T47D (cell line): ENCODE measurements at places on chromosomes 16 and 17.

GRCh38 chr17:81090361-81091136 is 55.6 kb downstream of the BAIAP2 start:
- DNase-seq, result peak; percentile 69

DNA sequence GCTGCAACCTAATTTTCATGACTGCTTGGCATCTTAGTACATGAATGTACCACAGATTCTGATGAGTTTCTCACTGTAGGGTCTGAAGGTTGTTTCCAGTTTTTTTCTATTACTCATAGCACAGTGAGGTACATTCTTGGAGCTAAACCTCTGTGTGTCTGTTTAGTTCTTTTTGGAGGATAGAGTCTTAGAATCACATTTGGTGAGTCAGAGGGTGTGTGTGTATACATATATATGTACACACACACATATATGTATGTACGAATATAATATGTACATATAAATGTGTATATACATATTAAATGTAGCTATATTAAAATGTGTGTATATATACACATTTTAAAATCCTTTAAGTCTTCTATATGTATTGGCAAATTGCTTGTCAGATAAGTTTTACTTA is 72.9 kb downstream of the NTN1 start:
- DNase-seq, result no peak

DNA sequence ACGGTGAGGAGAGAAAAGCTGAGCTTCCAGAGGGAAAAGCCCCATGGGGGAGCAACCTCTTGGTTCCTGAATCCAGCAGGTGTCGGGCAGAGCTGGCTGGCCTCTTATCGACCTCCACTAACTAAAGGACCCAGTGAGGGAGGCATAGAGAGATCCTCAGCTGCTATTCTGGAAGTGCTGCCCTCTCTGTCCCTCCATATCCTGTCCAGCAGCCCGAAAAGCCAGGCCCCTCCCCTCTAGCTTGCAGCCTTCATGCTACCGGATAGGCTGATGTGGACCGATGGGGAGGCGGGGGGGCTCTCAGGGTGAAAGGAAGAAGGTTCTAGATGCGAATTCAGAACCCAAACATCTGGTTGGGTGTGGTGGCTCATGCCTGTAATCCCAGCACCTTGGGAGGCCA is 24.9 kb downstream of the MXRA7 start:
- no peak for DNase-seq

DNA sequence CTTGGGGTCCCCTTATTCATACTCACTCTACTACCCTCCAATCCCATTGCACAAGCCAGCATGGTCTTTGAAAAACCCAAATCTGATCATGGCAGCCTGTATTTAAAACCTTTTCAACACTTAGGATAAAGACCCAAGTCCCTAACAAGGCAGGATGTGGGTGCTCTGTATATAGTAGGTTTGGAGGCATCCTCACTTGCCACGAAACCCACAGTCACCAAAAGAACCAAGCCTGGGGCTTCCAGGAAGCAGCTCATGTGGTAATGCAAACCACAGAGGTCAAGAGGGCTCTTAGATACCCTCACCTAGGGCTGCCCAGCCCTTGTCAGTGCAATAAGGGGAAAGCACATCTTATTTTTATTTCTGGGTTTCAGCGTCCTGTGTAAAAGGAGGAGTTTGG is 218.6 kb upstream of the ASIC2 start:
- no peak for DNase-seq

DNA sequence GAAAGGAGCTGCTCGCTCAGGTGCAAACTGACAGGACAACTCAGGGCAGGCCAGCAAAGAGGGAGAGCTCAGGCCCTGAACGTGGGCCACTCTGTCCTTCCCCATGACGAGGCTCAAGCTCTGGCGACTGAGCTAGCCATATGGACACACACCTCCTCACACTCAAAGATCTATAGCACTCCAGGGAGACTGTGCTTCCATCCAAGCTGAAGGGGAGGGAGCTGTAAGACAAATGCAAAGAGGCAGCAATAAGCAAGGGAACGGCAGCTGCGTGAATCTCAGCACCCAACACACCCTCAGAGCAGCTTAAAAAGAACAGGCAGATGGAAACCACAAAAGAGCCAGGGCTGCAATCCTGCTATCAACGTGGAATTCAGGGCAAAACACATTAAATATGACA is 13.5 kb downstream of the NUDT16L1 start:
- DNase-seq, result no peak

DNA sequence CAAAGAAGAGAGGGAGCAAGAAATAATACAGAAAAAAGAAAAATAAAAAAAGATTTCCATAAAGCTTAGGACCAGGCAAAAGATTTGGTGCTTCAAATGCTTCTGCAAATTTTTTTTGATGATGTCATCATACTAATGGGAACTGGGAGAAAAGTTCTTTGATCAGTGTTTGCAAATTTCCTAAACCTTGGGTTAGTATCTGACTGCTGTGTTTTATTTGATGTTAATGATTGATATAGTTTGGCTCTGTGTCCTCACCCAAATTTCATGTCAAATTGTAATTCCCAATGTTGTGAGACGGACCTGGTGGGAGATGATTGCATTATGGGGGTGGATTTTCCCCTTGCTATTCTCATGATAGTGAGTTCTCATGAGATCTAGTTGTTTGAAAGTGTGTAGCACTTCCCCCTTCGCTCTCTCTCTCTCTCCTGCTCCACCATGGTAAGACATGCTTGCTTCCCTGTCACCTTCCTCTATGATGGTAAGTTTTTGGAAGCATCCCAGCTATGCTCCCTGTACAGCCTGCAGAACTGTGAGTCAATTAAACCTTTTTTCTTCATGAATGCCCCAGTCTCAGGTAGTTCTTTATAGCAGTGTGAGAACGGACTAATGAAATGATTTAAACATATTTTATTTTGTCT is 72.6 kb downstream of the TMEM100 start:
- DNase-seq, result no peak

DNA sequence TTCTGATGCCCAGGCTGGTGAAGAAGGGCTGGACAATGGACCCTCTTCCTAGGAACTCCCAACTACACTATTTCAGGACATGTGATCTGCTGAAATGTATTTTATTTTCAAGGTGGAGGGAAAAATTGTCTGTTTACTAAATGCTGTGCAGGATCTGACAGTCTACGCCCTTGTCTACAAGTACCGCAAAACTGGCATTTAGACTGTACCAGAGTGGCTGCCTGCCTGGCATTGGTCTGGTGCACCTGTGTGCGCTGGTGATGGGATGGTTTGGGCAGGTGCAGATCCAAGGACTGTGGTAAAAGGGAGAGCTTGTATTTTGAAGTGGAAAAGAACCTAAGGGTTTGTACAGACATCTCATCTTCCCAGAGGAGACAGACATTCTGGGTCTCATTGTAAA is 79.7 kb downstream of the AIPL1 start:
- no peak for DNase-seq

DNA sequence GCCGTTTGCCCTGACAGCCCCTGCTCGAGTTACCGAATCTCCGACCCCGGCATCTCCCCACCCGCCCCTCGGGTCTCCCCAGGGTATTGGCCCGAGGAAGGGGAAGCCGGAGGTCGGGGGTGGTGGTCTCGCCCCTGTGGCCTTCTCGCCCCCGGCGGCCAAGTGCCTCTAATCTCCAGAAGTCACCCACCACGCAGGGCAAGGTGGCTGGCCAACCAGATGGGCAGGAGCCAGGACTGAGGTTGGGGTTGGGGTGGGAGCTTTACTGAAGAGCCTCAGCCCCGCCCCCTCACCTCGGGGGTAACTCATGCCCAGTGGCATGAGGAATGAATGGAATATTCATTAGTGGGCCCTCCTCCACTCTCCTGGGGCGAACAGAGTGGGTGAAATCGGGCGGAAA is 637 bp downstream of the DHRS11 start:
- peak; percentile 60 for DNase-seq

GRCh38 chr16:81429045-81429521 is 15.5 kb upstream of the CMIP start:
- DNase-seq, result no peak

DNA sequence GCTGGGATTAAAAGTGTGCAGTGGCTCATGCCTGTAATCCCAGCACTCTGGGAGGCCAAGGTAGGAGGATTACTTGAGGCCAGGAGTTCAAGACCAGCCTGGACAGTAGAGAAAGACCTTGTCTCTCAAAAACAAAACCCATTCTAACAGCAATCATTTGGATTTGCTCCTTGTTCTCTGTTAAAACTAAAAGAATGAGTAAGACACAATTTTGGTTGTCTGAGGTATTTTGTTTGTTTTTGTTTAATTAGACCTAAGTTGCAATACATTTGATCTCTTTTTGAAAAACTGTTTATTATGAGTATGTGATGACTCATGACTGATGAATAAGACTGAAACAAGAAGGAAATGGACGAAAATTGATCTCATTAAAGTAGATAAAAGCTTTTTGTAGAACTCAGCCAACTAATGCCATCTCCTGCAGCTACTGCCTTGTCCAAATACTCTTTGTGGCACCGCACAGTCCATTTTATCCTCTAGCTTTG is 29.0 kb downstream of the GLG1 start:
- DNase-seq, result no peak

DNA sequence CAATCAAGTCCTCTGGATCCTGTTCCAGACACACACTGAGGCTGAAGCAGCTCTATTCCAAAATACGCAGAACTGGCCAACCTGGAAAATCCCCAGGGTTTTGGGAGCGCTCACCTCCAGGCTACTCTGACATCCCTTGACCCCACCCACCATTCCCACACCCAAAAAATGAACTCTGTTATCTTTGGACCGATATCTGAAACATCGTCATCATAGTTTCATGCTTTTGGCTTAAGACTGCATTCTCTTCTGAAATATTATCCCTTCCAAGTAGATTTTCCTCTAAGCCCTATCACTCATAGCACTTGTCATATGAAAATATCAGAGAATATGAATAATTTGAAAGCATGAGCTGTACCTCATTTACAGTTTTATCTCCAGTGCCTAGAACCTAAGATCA is 34.7 kb downstream of the VAT1L start:
- DNase-seq, result no peak

DNA sequence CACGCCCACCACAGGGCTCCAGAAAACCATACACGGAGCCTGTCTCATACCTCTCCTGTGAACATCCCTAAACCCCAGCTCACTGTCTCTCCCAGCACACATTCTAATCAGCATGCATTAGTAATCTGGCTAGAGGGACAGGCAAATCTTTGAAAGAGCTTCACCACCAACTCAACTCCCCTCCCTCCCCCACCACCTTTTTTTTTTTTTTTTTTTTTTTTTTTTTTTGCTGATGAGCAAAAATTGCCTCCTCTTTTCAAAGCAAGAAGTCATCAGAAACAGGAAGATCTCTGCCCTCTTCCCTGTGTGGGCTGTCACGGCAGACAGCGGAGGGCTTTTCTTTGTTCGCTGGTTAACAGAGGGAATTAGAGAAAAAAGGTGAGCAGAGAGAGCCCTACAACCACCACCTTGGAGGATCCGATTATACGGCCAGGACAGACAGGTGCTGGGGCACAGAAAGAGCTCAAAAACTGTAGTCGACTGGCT is 19.9 kb downstream of the GAS7 start:
- no peak for DNase-seq

DNA sequence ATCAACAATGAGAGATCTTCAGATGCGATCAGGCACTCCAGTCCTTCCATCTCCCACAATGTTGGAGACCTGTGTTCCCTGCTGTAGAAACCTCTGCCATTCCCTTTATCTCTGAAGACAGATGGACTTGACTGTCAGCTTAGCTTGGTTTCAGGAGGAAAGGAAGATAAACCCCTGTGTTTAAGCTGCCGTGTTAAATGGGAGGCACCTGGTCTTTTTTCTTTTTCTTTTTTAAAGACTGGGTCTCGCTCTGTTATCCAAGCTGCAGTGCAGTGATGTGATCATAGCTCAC is 63.1 kb downstream of the USP22 start:
- DNase-seq, result no peak

DNA sequence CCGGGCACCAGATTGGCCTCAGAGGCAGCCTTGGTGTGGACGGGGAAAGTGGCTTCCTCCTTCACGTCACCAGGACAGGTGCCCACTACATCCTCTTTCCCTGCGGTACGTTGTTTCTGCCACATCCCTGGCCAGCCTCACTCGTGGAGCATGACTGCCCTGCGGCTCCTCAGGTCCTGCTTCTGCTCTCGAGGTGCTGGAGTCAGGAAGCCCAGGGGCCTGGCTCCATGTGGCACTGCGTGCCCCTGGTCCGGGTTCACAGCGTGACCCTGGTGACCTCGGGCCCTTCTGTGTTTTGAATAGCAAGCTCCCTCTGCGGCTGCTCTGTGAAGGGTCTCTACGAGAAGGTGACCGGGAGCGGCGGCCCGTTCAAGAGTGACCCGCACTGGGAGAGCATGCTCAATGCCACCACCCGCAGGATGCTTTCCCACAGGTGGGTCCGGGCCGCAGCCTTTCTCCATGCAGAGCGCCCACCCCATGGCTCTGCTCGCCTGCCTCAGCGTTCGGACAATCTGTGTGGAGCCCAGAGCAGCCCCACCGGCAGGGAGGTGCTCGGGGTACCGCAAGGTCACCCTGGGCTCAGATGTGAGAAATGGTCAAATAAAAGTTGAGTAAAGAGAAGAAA is 13.5 kb downstream of the RGS11 start:
- no peak for DNase-seq

DNA sequence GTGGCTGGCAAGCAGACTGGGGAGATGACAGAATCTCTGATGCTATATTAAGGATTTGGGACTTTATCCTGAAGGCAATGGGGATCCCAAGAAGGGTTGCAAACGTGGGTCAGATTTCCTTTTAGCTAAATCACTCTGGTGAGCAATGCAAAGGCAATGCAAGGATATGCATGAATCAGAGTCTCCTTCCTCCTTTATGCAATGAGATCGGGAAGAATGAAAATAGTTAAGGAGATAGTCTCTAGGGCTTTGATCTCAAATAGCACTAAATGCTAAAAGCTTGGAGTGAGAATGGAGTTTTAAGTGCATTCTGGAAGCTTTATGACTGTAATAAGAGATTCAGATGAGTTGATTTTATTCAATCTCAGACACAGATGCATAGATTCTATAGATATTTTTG is 27.2 kb upstream of the SHISA9 start:
- no peak for DNase-seq

- DNase-seq, result no peak
Observed at GRCh38 chr17:32590974-32591373, 104.2 kb downstream of the CDK5R1 start.

DNA sequence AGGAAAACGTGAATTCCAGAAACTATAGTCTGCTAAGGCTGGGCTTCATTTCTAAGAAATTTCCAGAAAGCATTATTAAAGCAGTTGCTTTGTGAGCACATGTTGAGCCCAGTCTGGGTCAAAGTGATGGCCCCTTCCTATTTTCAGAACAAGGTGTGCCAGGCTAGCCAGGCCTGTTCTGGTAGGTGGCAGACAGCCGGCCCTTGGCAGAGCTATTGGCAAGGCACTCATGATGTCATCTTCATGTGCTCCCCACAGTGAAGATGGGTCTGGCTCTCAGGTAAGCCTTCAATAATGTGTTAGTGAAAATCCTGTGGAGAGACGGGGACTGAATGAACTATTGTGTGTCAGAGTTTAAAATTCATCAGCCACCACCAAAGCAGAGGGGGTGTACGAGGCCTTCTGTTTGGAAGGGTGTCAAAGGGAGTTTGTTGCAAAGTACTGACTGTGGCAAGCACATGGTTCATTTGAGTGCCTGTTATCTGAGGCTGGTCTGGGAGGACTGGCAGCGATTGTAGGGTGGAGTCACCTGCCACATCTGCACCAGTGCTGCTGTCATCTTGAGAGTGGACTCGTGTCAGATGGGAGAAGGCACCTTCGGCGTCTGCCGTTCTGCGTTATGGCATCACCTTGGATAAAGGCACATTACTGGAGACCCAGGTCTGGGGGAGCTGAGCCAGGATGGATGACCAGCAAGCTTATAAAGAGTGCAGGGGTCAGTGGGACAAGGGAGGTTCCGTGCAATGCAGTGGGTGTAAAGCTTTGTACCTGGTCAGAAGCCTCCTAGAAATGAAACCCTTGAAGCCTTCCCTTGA is 43.4 kb downstream of the KSR1 start:
- no peak for DNase-seq
